NCI-H510A treated with DMSO at 0.1 percent for 48 hours (cell line): ENCODE measurements at places on chromosomes 3 and 15.

- DNase-seq: no peak
These were observed 21.8 kb downstream of the ST3GAL6 start for GRCh38 chr3:98784666-98785600.

DNA sequence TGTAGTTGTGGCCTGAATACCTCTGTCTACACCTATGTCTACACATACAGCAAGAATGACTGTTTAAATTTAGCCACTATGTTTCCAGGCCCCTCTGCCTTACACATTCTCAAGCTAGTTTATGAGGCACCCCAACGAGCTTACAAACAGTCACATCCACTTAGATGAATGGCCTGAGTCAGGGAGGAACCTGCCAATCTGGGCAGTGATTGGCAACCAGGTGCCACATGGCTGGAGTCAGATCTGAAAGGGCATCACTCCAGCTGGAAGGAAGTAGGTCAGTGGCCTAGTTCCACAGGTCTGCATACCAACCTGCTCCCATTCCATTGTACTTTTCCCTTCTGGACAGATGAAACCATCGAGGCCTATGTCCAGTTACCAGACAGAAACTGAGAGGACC is 136.3 kb downstream of the FOXP1 start:
- DNase-seq: no peak

GRCh38 chr15:71565631-71566160 is 244.7 kb upstream of the NR2E3 start:
- DNase-seq: no peak

DNA sequence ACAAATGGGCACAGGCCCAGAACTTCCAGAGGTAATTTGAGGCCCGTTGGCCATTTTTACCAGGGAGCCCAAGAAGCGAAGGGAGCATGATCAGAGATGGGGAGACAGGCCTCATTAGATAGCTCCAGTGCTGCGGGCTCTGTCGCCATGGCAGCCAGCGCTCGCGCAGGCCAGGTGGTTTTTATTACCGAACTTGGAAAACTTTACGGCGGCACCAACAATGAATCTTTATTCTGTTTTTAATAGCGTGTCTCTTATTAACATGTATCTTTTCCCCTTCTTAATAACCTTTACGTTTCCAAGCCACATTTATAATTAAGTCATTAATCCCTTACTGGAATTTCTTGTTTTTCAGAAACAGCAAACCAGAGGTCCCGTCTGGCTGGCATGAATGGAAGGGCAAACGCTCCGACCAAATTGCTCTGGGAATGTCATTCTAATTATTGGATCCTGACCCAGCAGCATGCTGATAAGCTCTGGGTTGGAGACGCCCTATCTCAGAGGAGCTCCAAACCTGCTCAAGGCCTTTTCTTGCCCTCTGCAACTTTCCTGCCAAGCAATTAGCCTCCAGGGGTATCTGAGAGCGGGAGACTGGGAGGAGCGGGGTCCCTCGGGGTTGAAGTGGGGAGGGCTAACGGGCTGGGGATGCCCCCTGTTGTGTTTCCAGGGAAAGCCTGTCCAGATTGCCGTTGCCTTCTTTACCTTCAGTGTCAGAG is 256.4 kb downstream of the TLE3 start:
- DNase-seq: no peak

- no peak for DNase-seq
These were observed 448 bp downstream of the SLC12A8 start for GRCh38 chr3:125212091-125212508.

GRCh38 chr3:177197041-177197726 is at the start of gene TBL1XR1:
TBL1XR1 (minus strand) TSS chr3:177197482; CDS start chr3:177064977, 132,505 bp downstream.
- peak; percentile 88 for DNase-seq

DNA sequence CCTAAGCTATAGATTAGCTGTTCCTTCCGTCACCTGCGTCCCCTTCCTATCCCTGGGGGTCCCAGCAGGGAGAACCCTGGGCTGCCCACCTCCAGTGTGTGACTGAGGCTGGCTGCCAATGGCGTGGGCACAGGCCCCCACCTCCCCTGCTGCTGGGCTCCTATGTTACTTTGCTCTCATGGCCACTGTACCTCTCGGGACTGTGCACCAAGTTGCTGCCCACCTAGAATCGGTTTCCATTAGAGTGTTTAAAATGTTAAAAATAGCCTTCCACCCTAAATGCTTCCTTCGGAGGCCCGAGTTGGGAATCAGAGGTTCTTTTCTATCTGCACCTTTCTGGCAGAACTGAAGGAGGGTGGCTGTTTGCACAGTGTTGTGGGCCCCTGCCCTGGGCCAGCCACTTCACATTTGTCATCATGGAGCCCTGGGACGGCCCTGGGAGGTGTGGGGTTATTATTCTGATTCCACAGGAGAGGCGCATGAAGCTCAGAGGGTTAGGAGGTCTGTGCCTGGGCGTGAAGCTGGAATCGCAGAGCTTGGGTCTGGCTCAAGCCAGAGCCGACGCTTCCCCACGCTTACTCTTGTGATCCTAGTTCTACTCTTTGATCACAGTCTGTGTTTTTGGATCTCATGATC is 29.1 kb downstream of the IRAK2 start:
- DNase-seq: no peak

- DNase-seq: no peak
These were observed 283.8 kb downstream of the ZPLD1 start for GRCh38 chr3:102718651-102719050.

- no peak for DNase-seq
These were observed 239.7 kb downstream of the RPLP1 start for GRCh38 chr15:69692342-69692741.

GRCh38 chr3:99319961-99320360 is 318.4 kb upstream of the COL8A1 start:
- DNase-seq: no peak

DNA sequence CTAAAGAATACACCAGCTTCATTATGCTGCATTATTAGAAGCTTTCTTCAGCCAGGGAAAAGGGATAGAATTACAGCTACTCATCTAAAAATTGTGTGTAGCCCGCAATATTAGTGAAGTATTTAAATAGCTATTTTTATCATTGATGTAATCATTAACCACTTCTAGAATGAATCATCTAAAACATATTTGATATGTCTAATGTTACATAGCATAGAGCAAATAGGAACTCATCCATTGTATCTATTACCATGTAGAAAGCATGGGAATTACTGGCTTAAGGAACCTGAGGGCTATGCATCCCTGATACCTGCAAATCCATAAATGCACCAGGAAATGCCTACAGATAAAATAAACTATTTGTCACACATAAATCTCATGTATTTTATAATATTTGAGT is 54.5 kb upstream of the VGLL3 start:
- DNase-seq: no peak

DNA sequence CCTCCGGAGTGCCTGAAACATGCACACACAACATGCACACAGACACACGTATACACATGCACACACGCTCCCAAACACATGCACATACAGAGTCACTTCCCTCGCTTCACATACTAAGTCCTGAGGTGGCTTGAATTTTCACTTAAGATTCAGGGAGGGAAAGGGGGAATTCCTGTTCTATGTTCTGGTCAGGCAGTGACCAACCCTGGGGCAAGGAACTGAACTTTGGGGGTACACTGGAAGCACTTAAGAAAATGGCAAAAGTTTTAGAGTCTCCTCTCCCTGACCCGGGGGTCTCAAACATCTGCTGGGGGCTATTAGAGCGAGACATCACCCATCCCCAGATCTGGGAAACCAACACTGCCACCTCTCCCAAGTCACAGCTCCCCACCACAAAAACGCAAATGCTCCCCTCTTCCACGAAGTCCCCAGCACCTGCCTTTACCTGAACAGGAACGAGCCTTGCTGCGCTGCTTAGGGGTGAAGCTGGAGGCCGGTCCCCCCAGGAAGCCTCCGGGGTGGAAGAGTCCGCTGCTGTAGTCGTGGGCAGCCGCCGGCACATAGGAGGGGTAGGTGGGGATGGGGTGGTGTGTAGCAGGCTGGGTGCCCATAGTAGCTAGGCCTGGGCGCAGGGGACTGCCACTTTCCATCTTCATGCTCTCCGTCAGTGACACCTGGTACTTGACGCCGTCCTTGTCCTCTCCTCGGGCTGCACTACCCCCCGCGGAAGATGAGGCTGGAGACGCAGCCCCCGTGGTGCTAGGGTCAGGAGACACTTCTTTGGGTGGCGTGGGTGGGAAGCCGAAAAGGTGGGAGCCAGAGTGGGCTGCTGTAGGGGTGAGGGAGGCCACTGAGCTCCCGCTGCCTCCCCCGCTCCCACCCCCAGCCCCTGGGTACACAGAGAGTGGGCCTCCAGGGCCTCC is 7.5 kb downstream of the GATA2 start:
- DNase-seq: no peak

GRCh38 chr15:78016860-78017259 is 60.7 kb downstream of the TBC1D2B start:
- DNase-seq: no peak

DNA sequence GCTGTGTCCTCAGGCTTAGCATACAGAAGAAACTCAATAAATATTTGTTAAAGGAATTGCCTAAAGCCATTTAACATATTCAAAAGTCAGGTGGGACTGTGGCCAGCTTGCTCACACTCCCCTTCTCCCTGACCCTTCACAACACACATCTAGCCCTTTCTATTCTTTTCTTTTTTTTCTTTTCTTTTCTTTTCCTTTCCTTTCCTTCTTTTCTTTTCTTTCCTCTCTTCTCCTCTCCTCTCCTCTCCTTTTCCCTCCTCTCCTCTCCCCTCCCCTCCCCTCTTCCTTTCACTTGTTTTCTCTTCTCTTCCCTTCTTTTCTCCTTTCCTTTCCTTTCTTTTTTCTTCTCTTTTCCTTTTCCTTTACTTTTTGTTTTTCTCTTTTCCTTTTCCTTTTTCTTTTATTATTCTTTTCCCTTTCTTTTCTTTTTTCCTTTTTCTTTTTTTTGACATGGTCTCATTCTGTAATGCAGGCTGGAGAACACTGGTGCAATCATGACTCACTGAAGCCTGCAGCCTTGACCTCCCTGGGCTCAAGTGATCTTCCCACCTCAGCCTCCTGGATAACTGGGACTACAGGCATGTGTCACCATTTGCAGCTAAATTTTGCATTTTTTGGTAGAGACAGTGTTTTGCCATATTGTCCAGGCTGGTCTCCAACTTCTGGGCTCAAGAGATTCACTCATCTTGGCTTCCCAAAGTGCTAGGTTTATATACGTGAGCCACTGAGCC is 377.8 kb downstream of the GRM7 start:
- no peak for DNase-seq

DNA sequence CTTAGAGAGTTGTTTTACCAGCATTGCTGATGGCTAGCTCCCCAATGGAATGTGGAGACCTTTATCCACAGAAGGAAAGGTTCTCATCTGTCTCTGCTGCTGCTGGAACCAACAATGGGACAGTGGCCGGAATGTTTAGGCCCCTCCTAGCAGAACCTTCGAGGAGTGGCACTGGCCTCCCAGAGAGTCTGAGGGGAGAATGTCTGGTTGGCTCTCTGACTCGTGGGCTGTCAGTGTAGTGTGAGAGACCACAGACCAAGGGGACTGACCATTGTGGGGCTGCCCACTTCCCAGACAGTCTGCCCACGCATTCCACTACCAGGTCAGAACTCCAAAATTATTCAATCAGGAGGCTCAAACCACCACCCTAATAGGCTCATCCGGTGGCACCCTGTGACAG is 5.1 kb downstream of the RASL12 start:
- no peak for DNase-seq

- no peak for DNase-seq
These were observed 3.1 kb downstream of the CHRNB4 start for GRCh38 chr15:78637776-78638435.

- DNase-seq: no peak
These were observed 36.5 kb downstream of the MYO5A start for GRCh38 chr15:52492132-52492531.

DNA sequence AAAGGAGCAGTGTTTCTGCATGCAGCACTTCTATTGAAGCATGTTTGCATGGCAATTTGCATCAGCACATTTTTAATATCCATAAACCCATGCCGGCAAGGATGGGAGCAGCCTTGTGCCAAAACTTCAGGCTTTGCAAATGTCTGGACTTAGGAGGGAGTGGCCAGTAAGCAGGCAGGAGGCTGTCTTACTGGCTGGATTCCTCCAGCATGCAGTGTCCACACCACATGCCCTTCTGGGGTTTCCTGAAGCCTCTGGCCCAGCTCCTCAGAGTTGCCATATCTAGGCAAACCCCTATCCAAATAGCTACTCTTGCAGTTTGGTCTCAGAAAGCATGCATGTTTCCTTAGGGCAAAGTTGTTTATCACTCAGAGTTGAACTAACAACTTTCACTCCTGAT is 139.1 kb upstream of the MRPS22 start:
- DNase-seq: no peak

DNA sequence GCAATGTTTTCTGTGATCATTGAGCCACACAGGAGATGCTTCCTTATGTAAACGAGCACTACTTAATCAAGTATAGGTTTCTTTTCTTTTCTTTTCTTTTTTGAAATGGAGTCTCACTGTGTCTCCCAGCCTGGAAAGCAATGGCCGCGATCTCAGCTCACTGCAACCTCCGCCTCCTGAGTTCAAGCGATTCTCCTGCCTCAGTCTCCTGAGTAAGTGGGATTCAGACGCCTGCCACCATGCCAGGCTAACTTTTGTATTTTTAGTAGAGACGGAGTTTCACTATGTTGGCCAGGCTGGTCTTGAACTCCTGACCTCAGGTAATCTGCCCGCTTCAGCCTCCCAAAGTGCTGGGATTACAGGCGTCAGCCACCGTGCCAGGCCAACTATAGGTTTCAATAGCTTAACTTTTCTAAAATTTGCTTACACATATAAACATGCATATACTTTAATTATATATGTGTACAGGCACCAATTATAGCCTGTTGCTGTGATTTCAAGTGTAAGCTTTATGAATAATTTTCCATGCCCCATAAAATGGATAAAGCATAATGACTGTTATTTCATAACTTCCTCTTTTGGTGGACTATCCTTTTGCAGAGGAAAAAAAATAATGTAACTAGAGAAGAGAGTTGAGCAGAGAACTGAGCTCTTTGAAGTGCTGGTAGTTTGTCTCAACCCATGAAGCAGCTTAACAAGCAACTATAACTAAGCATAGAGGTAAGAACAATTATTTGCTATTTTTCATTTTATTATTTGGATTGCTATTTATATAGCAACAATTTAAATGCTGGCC is 24.8 kb upstream of the MBNL1 start:
- no peak for DNase-seq

DNA sequence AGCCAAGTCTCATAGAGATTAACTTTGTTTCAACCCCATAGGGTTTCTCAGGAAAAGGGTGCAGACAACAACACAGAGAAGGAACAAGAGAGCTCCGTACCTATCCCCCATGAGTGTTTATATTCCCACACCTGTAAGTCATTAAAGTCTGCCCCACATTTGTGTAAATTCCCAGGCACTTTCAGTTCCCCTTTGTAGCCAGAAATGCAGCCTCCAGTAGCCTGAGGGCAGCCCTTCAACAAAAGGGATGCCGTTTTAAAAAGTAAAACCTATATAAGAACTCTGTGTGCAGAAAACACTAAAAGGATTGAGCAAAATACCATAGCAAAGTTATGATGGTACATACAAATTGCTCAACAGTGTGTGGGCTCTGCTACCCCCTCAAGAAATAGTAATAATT is 59.7 kb upstream of the TMEM108 start:
- DNase-seq: no peak

DNA sequence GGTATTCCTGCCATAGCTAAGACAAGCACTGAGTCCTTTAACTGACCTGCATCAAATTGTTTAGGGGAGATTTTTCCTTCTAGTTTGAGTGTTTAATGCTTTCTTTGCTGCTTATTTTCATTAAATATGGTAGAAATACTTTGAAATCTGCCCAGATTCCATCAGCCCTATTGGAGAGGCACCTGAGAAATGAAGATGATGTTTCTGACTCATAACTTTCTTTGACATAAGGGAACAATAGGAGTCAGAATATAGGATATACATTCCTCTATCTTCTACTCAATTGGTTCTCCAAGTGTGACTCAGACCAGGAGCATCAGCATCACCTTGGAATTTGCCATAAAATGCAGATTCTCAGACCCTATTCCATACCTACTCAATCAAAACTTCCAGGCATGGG is 27.4 kb downstream of the BTD start:
- DNase-seq: no peak
